ENCODE measurements at places on chromosomes 16 and 17. TPM values are rescaled to one million over a fixed set of nuclear protein-coding genes. Genes with fewer than 3 reads are reported as not detected.

DNA sequence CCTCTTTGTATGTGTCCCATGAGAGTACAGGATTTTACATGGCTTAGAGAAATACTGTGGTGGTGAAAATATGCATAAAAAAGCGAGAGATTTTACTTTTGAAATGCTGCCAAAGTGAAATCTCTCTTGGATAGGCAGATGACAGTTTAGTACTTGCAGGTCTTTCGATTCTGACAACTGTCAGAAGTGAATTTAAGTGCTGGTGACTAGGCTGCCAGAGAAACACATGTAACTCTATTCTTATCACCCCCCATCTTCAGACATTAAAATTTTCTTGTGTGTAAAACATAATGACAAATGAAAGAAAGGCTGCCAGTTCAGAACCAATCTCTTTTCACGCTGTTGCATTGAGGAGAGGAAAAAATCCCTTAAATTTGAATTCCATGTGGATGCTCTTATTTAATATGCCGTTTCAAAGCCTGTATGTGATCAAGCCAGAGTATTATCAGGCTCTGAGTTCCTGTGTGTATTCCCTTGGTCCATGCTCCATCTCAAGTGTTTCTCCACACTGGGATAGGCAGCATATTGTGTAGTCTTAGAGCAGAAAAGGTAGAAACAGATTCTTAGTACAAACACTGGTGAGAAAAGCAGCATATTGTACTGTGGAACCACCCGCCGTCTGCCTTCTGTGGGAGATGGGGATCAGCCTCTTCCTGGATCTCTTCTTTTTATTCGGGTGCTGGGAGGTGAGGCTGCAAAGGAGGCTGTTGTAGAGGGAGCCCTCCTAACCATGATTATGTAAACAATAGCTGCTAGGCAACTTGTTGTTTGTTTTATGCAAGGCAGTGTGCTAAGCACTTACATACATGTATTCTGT lies 291.3 kb downstream of the WWOX start:
- DNase-seq = peak; percentile 64

DNA sequence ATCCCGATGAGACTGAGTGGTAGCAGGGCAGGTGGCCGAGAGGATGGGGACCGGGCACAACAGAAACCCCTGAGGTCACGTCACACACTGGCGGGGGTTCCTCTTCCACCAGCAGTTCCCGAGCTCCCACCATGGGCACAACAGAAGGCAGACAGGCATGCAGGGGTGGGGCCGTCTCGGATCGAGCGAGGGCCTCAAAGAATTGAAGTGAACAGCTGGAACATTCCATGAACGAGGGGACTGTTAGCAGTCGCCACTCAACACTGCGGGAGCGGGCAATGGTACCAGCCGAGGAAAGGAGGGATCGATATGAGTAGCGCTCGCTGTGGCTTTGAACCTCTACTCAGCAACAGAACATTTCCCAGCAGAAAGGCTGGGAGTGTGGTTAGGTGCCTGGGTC lies 5.3 kb downstream of the CEP131 start:
- DNase-seq = no peak

- DNase-seq = no peak
These were observed 2.7 kb downstream of the PLEKHH3 start for GRCh38 chr17:42673885-42674754.

- no peak for DNase-seq
These were observed 265.9 kb downstream of the SOX9 start for GRCh38 chr17:72386619-72387237.

DNA sequence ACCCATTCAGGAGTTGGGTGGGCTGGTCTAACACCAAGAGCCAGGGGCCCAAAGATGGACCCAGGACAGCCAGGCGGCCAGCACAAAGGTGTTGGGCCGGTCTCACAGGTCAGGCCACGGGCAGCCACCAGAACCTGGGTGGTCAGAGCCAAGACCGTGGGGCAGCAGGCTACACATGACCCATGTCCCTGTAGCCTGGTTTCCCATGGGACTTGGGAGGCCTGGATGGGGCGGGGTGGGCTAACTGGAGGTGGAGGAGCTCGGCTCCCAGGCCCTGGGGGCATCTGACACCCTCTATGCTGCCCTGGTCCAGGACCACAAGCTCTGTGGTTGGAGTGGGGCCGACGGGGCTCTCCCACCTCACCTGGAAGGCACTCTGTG lies 17.2 kb downstream of the CTU2 start:
- no peak for DNase-seq

DNA sequence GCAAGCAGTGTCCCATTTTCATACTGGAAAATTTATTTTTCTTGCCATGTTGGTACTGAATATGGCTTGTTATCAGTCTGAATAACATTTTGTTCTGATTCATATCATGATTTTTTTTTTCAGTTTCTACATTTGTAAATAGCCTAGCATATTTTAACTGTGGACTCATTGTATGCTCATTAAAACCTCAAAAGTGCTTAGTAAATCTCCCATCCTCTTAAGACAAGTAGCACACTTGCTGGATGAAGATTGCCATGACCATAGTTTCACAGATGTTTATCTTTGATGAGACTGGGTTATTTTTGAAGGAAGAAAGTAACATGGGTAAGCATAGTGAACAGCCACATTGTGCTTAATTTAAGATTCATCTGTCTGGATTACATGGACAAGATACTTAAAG lies 878 bp downstream of the KRT10 start:
- no peak for DNase-seq

DNA sequence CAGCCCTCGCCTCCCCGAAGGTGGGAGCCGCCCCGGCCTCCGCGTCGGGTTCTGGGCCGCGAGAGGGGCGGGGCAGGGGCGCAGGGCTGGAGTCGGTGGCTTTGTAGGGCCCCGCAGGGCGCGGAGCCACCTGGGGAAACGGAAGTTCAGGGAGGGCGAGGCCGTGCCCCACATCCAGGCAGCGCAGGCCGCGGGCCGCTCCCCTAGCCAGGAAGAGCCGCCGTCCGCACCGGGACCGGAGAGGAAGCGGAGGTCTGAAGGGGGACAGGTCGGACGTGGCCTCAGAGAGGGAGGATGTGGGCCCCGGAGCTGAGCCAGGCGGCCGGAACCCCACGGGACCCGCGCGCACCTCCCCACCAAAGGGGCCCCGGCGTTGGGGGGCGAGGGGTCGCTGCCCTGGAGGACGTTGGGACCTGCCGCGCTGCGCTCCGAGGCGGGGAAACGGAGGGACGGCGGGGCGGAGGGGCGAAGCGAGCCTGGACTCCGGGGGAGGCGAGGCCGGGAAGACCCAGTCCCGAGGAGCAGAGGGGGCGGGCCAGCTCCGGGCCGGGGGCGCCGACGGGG lies 482 bp upstream of the SLC16A3 start:
- DNase-seq = no peak

GRCh38 chr16:22641131-22641628 lies 130.5 kb downstream of the NPIPB5 start:
- no peak for DNase-seq

GRCh38 chr16:22297114-22297870 lies at the start of gene POLR3E:
POLR3E (plus strand) TSS chr16:22297409; CDS start chr16:22302969, 5,560 bp downstream.
- DNase-seq = peak; percentile 97

- DNase-seq = no peak
These were observed 159.5 kb downstream of the CCDC182 start for GRCh38 chr17:57585341-57586195.

GRCh38 chr17:40174514-40174913 lies 2.8 kb upstream of the RAPGEFL1 start:
- no peak for DNase-seq

GRCh38 chr16:12059216-12059769 lies 82.8 kb downstream of the SNX29 start:
- no peak for DNase-seq

DNA sequence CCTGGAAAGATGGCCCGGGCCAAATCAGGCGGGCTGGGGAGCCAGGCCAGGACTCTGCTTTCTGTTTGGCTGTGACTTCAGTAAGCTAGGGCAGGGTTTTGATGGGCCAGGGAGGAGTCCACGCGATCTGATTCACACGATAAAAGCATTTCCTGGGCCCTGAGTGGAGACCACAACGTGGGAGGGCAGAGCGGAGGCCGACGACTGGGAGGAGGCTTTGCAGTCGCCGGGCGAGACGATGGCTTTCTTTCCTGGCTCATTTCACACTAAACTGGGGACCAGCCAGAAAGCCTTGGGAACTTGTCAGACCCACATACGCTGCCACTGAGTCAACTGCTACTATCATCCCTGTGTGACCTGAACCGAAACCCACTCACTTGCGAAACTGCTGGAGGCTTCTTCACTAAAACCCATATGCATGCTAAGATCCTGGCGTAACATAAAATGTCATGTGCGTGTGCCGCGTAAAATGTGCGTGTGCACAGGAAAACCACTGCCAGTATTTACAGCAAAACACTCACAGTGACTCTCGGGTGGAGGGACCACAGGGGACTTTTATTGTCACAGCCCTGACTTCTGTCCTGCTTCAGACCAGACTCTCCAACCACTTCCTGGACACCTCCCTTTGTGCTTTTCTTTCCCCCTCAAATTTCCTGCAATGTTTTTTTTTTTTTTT lies 14.2 kb upstream of the RHBDF2 start:
- DNase-seq = no peak

- no peak for DNase-seq
These were observed 18.7 kb upstream of the OR3A1 start for GRCh38 chr17:3316836-3317235.

DNA sequence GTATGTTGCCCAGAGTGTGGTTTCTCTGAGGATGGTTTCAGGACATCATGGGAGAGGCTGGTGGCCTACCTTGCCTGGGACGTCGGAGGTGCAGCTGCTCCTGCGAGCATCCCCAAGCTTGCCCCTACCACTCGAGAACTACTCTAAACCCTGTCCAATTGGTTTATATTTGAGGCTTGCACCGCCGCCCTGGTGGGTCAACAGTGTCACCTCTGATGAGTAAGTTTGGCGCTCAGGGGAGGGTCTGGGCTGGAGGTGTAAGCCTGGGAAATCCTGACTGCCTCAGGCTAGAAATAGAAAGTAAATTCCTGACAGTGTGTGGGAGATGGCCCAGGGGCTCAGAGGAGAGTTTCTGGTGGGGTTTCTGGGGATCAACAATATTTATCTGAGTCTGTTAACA lies 48.2 kb downstream of the CCDC42 start:
- DNase-seq = no peak

DNA sequence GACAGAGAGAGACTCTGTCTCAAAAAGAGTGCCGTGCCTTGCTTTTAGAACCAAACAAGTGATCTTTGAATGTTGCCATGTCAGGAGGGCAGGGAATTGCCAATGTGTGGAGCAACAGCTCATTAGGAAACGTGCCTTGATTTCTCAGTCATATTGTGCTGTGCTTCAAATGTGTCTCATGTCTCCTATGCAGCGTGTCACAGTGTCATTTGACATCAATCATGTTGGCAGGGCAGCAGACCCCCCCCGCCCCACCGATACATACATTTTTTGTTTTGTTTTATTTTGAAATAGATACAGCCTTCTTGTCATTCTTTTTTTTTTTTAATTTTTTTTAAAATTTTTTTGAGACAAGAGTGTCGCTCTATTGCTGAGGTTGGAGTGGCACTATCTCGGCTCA lies 22.1 kb downstream of the MRC2 start:
- no peak for DNase-seq

DNA sequence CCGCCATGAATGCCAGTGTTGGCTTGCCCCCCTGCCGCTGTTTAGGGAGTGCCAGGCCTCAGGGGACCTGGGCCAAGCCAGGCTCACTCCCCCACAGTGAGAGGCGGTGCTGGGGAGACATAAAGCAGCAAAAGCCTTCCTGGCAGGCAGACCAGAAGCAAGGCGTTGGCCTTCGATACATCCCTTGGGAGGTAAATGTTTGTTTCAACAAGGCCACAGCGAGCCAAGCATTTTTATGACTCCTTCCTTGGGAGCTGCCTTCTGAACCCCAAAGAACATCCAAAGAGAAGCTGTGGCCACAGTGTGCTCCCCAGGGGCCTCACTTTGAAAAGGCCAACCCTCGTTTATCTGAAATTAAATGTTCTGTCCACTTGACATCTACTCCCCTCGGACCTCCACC lies 119.7 kb upstream of the CIBAR2 start:
- no peak for DNase-seq

GRCh38 chr17:72697602-72698146 lies 394.8 kb downstream of the SLC39A11 start:
- no peak for DNase-seq

GRCh38 chr17:55710410-55710809 lies 12.3 kb downstream of the TMEM100 start:
- no peak for DNase-seq

GRCh38 chr16:88088161-88088581 lies 136.9 kb downstream of the BANP start:
- DNase-seq = no peak

Gene SPATA32
- not detected for total RNA-seq

Gene ABCA3
- total RNA-seq = 9.5 TPM

Gene AGRP
- total RNA-seq = not detected

Gene CIBAR2
- total RNA-seq = 0.51 TPM

Gene KRTAP1-5
- not detected for total RNA-seq

Gene HBZ
- total RNA-seq = not detected

Gene KAT2A
- 26.3 TPM for total RNA-seq

Gene ANKRD40
- total RNA-seq = 32.1 TPM

Gene SLC35B1
- 65.5 TPM for total RNA-seq

Gene RAMP2
- 1.5 TPM for total RNA-seq

Gene PVALEF
- not detected for total RNA-seq

Gene PLA2G10
- total RNA-seq = not detected

Gene ALOX12
- total RNA-seq = not detected

Gene AFMID
- 43.1 TPM for total RNA-seq

All from G401 (cell line).